ENCODE measurements at places on chromosomes 6 and 20.
A peak's percentile ranks its signal among the peaks of the same experiment; 100 is the strongest.

DNA sequence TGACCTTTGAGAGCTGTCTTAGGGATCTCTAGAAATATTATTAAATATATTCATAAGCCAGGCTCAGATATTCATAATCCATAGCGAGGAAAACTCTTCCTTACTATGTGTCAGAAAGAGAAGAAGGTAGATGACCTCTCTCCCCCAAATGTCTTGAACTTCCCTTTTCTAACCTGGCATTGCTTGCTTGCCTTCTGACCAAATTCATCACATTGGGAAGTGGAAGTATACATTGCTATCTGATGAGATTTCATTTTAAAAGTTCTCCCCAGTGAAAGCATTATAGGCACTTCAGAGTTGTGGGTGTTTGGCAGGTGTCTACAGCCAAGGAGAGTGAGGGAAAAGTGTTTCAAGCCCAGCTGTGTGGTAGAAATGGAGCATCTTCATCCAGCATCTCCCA is 197.3 kb downstream of the ZFAND3 start:
- no peak for DNase-seq

DNA sequence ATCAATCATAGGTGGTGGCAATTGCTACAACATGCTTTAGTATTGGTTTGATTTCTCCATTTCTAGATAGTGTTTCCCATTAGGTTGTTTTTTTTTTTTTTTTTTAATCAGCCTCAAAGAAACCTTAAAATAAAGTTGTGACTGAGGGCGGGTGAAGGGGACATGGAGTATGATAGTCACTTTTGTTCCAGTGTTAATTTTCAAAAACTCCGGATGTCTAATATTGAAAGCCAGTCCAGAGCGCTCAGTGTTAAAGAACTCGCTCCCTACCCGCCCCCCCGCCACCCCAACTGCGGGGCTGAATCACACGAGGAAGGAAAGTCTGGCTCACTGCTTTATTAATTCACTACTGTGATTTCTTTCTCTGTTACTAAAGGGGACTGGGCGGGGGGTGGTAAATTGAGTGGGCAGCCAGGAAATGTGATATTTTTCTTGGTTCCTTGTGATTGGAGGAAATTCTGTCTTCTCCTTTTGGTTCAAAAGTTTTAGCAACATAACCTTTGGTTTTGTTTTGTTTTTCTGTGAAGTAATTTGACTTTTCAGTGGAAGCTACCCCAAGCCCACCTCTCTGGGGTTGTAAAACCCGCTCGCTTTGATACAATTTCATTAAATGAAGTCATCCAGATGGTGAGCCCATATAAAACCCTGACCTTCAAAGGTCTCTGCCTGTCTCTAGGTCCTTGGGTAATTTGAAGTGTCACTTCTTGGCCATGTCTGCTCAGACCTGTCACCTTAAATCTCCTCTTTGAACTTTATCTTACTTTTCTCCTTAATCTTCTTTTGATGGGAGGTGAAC is 38.0 kb downstream of the TNFAIP3 start:
- no peak for DNase-seq

GRCh38 chr6:163971841-163972838 is 557.6 kb downstream of the QKI start:
- DNase-seq, result no peak

- DNase-seq, result no peak
Measured at GRCh38 chr6:50116390-50116789, 66.7 kb upstream of the DEFB112 start.

DNA sequence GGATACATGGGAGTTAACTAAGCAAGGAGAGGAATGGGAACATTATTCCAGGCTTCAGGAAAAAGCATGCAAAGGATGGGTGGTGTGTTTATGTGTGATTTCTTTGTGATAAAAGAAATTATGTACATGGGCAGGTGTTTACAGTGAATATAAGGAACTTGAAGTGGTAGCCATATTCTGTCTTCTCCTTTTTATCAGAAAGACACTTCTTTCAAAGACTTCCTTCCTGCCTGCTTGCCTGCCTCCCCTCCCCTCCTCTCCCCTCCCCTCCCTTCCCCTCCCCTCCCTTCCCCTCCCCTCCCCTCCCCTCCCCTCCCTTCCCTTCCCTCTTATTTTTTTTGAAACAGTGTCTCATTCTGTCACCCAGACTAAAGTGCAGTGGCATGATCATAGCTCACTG is 14.4 kb downstream of the CYB5R4 start:
- DNase-seq, result no peak

DNA sequence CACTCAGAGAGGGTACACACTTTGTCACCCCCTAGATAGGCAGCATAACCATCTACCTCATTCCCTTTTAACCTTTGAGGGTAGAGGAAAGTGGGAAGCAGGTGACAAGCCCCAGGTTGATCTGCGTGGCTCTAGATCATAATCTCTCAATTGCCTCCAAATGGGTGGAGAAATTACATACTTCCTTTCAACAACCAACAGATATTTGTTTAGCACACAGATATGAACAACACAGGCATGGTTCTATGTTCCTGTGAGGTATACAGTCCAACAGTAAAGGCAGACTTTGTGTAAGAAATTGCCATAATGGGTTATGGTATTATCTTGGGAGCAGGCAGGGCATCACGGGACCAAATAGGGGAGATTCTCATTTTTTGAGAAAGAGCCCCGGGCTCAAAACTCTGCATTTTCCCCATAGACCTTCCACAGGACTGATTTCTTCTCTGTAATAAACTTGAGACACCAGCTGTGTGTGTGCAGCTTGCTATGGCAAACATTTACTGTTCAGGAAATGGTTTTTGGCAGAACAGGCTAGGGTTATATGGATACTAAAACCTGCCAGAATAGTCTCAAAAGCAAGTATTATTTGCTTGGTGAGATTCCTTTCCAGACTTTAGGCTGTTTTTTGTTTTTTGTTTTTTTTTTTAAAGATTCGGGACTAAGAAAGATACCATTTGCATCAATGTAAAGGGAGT is 126.2 kb downstream of the CD164 start:
- DNase-seq, result no peak

DNA sequence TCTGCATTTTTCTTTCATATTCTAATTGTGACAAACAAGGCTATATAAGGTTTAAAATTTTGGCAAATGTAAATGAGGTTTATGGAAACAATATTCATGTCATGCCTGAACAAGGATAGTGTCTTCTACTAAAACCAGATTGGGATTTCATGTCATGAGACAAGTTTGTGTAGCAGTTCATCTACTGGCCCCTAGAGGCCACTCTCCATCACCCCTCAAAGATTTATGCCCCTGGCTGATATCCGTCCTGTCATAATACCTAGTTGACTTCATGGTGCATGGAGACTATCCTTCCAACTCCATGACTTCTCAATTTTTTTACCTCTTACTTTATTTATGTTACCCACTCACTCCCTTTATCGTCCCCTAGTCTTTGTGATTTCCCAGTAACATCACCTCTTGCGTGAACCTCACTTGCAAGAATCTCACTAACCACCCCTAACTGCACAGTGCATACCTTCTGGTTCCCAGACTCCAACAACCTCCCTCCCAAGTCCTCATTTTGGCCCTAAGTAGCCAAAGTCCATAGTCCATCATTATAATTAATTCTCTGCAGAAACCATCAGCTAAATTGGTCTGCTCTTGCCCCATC is 179.8 kb downstream of the TASP1 start:
- no peak for DNase-seq

DNA sequence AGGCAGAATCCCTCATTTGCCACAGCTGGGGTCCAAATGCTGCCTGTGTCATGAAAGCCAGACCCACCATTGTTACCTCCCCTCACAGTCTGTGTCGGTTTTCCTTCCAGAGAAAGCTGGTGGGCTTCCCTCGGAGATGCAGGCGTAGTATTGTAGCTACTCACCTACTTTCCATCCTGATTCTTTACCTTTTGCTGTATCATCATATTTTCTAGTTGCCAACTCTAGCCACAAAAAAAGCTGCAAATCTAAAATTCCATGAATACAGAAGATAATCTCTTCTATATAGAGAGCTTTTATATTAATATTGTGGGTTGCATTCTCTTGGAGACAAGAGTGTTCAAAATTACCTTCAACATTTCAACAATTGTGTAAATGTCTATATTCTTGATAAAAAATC is 98.0 kb upstream of the LAMP5 start:
- no peak for DNase-seq

GRCh38 chr6:128491610-128492206 is 28.7 kb downstream of the PTPRK start:
- peak; percentile 58 for DNase-seq

GRCh38 chr6:85363870-85364269 is 86.0 kb upstream of the NT5E start:
- no peak for DNase-seq

DNA sequence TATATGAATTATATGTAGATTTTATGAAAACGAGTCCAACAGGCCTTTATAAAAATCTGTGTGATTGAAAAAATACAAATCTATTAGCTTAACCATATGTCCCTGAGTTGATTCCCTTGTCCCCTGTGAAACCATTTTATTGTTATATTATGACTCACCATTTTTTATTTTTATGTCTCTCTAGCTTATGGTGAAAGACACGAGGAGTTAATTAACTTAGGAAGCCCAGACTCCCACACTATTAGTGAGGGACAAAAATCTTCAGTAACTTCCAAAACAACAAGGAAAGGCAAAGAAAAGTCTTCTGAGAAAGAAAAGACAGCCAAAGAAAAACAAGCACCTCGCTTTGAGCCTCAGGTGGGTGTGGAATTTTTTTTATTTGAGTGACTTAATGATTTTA is 183.1 kb downstream of the ADGB start:
- no peak for DNase-seq

DNA sequence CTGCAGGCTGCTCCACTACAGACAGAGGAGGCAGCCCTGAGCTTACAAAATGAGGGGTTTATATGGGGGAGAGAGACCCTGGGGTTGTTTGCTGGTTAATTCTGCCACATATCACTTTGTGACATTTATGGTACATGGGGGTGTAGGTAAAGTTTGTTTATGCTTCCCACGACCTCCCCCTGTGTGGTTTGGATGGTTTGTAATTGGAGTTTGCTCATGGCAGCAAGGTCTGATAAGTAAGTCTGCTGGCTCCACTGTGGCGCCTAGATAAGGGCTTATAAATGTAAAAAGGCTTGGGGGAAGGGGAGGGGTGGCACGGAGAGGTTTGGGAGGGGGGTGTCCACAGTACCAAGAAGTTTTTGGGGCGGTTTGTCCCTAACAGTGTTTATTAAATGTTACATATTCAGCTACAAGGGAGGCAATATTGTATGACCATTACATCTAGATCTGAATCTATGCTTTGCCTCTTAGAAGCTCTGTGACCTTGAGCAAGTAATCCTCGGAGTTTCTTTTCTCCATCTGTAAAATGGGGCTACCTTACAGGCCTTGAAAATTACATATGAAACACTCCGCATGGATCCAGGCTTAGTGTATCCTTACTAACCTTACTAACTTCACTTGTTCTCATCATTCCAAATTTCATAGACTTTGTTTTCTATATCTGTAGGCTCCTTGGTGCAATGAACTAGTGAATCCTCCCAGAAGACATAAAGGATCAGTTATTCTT is 204.8 kb upstream of the NOX3 start:
- no peak for DNase-seq

DNA sequence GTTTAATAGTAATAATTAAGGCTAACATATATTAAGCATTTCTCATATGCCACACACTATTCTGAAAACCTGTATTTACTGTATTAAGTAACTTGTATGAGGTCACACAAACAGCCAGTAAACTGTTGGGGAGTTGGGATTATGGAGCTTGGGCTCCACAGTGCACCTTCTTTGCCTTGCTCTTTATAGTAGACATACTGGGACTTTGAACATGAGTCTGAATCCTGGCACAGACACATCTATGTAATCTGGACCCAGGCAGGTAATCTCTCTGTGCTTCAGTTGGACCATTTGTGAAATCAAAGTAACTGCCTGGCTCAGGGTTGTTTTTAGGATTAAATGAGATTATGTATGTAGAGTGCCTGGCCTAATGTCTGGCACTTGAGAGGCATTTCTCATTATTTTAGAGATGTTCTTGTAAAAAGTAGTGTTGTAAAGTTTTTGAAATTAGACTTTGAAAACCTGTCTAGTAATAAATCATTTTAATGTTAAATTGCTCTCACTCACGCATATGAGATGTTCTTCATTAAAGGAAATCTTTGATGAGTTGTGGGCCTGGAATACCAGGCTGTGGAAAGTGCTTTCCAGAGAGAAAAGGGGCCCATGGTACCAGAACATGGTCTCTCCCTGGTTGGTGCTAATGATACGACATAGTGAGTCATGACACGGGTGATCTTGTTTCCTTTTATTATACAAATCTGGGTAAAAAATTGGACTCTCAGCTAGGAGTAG is 34.3 kb downstream of the LRRC1 start:
- no peak for DNase-seq

GRCh38 chr20:57781901-57782300 is 72.1 kb upstream of the PMEPA1 start:
- DNase-seq, result no peak

GRCh38 chr6:116963972-116964371 is 86.9 kb downstream of the RFX6 start:
- DNase-seq, result no peak

DNA sequence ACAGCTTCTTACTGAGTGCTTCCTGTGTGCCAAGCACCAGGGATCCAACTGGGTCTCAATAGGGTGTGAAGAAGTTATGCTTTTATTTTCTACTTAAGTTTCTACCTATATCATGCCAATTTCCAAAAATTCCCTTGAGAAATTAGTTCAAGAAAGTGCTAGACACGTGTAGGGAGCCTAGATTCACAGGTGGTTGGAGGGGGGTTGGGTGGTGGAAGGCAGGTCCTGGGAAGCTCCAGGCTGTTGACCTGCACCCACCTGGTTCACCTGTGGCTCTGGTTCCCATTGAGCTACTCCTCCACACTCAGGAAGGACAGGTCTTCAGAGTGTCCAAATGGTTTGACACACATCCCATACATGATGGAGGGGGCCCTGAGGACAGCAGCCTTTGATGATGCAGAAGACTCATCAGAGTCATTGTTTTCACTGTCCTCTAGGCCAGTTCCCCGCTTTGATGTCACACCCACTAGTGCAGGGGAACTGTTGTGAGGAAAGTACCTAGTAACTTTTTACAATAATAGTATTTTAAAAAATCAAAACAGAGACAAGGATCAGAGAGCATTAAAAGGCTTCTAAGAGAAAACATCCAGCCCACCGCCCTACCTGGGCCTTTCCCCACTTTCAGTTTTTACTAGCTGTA is 39.8 kb upstream of the MYL9 start:
- DNase-seq, result no peak

DNA sequence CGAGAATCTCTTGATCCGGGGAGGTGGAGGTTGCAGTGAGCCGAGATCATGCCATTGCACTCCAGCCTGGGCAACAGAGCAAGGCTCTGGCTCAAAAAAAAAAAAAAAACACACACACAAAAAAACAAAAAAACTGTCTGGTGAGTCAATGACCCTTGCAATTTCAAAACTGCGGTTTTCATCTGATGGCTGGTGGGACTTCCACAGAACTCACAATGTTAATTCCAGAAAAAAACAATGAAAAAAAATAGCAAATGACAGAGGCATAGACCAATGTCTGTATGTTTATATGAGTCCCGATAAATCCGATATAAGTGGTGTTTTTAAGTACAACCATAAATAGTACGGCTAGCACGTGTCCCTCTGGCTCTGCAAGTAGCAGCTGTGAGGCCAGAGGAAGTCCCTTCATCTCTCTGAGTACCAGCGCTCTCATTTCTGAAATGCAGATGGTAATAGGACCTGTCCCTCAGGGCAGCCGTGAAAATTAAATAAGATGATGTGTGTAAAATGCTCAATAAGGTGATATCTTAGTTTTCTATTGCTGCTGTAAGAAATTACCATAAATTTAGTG is 21.9 kb upstream of the PTPN1 start:
- DNase-seq, result no peak

- no peak for DNase-seq
Measured at GRCh38 chr6:45170309-45170708, 157.8 kb upstream of the RUNX2 start.

- DNase-seq, result no peak
Measured at GRCh38 chr6:75481936-75482593, 11.5 kb downstream of the FILIP1 start.

GRCh38 chr6:43884652-43885022 is 114.6 kb downstream of the VEGFA start:
- no peak for DNase-seq

All from NCI-H226 (cell line).